ENCODE measurements at places on chromosomes 16 and 17.

DNA sequence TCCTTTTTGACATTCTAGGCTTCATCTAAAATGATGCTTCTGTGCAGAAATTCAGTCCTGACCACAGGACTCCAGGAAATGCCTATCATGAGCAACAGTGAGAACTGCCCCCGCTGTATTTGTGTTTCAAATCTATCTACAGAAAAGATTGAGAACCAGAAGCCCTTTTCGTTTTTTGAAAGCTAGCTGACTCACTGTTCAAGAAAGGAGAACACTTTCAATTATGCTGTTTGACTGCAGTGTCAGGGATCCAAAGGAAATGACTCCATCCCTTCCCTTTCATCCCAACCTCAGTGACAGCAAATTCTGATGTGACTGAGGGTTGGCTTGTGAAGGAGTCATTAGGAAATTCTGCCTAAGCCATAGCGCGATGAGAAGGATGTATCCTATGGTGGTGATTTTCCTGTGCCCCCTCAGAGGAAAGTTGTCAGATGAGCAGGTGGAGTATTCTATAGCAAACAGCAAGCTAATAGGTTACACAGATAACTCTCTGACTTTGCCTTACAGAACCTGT lies 622.3 kb downstream of the TMEM114 start:
- DNase-seq: no peak

DNA sequence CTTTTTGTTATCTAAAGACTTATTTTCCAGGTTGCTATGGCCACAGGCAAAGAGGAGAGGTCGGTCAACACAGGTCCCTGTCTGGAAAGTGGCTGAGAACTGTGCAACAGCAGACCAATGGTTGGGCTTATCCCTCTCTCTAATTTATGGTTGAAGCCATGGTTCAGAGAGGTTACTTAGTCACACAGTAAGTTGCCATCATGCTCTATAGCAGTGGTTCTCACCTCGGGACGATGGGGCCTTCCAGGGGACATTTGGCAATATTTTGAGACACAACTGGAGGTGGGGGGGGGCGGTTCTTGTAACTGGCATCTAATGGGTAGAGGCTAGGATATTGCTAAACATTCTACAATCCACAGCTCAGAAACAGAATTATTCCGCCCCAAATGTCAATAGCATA lies 842 bp upstream of the LDAF1 start:
- no peak for DNase-seq

GRCh38 chr16:35748621-35749252 lies 2289.3 kb downstream of the TP53TG3F start:
- DNase-seq: no peak

DNA sequence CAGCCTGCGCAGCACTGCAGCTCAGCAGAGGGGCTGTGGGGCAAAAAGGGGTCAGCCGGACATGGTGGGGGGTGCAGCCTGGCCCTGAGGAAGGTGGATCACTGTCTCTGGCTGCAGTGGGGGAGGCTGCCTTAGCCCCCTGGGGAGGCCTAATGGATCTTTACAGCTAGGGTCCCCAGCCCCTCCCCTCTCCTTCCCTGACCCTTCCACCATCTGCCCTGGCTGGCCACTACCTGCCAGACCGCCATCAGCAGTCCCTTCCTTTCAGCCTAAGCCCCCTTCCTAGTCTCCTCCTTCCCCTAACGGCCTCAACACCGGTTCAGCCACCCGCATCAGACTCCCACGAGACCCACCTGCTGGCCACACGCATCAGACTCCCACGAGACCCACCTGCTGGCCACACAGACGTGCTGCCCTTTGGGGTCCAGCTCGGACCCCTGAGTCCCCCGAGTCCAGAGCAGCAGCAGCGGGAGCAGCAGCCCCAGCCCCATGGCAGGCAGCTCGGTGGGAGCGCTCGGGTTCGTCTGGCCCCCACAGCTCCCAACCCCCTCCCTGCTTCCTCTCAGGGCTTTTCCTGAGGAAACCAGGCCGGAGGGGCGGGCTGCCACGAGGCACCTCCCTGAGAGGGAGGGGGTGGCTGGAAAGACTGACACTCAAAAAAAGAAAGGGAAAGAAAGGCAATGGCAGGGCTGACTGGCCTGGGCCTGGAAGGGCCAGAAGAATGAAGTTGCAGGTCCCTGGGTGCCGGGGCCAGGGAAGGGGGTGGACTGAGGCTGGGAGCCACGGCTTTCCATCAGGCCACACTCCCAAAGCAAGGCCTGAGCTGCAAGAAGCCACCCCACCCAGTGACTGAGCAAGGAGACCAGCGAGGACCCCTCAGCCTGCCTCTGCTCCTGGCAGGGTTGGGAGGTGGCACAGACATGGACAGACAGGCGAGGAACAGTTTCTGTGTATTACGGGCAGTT lies at the start of gene SCARF1:
SCARF1 (minus strand) TSS at position 526 of the 965 bp plus-strand sequence; CDS start at position 491, 35 bp downstream.
- DNase-seq: no peak

DNA sequence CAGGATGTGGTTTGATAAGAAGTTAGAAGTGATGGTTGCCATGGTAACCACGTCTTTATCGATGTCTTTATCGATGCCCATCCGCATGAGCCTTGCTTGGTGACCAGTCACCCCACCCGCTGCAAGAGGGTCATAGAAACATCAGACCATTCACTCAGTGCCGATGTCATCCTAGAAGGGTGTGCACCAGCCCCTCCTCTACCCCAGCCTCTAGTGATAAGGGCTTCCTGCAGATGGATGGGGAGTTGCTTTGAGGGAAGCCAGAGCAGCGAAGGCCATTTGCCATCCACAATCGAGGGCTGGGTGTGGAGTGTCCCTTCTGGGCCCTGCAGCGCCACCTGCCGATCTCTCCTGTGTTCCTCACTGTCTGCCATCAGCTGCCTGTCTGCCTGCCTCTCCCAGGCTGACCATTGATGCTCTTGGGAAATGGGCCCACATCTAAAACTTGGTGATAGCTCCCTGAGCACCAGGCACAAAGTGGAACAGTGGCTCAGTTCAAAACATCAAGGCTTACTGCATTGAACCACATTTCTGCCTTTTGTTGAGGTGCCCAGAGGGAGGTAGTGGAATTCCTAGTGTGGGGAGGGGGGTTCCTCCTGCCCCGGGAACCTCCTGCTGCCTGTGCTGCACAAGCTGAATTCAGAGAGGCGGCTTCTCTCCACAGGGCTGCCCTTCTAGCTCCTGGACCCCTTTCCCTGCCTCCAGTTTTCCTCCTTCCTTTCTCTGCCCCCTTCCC lies 8.9 kb downstream of the CALB2 start:
- peak; percentile 45 for DNase-seq

GRCh38 chr17:79657861-79658810 lies 47.3 kb upstream of the RBFOX3 start:
- no peak for DNase-seq

- peak; percentile 80 for DNase-seq
These were observed 146.3 kb upstream of the NOL11 start for GRCh38 chr17:67571478-67571877.

DNA sequence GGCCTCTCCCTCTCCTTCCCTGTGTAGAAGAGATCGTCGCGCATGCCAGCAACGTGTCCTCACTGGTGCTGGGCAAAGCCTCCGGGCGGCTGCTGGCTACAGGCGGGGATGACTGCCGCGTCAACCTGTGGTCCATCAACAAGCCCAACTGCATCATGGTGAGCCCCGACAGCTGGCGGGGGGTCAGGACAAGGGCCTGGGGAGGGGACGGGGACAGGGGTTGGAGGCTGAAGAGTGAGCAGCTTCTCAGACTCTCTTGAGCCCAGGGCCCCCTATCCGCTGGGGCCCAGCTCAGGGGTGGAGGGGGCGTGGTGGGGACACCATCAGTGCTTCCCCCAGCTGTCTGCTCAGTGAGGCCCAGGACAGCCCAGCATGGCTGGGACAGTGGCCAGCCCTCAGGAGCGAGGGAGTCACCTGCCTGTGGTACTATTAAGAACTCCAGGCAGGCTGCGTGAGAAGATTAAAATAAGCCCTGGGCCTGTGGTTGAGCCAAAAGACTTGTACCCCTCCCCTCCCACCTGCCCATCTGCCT lies 6.2 kb downstream of the KATNB1 start:
- DNase-seq: no peak

- DNase-seq: no peak
These were observed 390.3 kb downstream of the SLC39A11 start for GRCh38 chr17:72702136-72702735.

GRCh38 chr17:6430769-6431168 lies 4.2 kb downstream of the AIPL1 start:
- DNase-seq: no peak

DNA sequence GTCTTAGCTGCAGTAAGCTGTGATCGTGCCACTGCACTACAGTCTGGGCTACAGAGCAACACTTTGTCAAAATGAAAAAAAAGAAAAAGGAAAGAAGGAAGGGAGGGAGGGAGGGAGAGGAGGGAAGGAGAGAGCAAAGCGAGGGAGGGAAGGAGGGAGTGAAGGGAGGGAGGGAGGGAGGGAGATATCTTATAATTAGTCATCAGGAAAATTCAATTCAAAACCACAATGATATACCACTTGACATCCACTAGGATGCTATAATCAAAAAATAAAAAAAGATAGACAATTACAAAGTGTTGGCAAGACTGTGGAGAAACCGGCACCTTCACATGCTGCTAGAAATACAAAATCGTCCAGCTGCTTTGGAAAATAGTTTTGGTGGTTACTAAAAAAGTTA lies 93.8 kb downstream of the CDC27 start:
- DNase-seq: no peak

- no peak for DNase-seq
These were observed 37.1 kb downstream of the AP1G1 start for GRCh38 chr16:71771571-71771970.

DNA sequence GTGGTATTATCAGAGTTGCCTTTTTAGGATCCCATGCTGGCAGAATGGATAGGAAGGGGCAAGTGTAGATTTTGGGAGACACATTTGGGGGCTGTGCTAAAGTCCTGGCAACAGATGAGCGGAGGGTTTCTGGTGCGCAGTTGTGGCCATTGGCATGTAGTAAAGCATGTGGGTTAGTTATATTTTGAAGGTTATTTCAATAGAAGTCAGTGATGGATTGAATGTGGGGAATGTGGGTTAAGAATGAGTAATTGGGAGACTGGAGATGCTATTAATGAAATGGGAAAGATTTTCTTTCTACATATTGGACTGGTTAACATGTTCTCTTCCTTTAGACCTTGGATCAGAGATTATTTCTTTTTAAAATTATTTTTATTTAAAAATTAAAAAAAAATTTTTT lies 10.0 kb downstream of the DUS2 start:
- DNase-seq: no peak

DNA sequence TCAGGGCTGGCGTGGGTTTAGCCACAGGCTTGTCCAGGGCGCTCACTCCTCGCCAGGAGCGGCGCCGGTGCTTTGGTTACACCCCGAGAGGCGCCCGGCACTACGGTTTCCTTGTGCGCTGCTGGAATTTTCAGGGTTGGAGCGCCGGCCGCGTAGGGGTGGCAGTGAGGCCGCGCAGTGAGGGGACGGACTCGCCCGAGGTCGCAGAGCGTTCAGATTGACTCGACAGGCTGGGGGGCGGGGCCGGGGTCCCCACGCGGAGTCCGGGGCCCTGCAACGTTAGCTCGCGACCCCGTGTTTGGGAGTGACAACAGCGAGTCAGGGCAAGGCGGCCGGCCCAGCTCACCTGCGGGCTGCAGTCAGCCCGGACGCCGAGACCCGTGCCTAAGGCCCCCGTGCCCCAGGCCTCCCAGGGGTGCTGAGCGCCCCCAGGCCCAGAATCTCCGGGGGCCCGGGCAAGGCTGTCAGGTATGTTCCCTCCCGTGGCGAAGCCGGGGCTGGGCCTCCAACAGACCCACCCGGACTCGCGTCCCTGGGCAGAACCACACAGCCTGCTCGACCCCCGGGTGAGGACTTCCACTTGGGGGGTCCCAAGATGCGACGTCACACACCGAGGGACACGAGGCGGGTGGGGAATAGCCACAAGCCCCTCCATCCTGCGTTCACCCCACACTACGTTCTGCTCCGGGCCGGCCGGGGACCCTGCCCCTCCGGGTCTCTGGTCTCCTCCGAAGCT lies 1.3 kb upstream of the ACTG1 start:
- DNase-seq: peak; percentile 65

DNA sequence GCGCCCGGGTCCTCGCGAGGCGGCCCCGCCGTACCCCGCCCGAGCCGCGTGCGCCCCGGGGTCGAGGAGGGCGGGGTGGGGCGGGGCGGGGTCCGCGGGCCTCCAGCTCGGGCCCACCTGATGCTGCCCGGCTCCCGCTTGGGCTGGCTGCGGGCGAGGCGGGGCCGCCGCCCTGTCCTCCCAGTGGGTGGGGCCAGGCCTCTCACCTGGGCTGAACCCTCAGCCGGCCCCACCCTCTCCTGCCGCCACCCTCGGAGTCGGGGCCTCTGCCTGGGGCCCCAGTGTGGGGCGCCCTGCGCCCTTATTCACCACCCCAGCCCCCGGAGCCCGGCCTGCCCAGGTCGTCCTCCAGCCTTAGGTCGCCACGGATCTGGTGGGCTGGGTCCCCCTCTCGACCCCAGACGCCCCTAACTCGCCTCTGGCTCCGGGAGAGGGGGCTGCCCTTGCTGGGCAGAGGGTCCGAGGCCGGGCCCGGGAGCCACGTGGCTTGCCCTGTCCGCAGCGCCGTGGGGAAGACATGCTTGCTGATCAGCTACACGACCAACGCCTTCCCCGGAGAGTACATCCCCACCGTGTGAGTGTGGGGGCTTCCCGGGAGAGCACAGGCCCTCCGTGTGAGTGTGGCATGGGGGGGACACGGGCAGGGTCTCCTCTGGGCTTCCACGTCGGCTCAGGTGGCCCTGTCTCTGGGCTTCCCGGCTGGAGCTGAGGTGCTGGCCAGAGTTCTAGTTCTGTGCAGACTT lies 578 bp downstream of the RAC3 start:
- DNase-seq: peak; percentile 35

Measured in GM12865 (cell line).